AG04449 (cell line): ENCODE measurements at places on chromosomes 3 and 15.
A peak's percentile ranks its signal among the peaks of the same experiment; 100 is the strongest.

DNA sequence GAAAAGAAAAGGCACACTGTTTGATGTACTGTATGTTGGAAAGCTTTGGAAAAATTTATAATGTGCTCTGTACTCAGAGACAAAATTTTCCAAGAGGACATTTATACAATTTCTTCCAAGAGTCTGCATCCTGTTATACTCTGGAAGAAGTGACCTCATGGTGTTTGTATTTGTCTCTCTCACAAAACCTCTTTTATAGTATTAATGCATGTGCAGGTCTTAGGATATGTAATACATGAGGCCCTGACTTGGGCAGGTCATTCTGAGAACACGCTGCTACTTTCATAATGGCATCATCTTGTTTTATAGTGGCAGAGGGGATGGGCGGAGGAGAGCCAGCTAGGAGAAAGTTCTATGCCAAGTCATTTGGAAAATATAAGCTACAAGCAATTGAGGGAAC lies 72.0 kb upstream of the P3H2 start:
- no peak for DNase-seq

DNA sequence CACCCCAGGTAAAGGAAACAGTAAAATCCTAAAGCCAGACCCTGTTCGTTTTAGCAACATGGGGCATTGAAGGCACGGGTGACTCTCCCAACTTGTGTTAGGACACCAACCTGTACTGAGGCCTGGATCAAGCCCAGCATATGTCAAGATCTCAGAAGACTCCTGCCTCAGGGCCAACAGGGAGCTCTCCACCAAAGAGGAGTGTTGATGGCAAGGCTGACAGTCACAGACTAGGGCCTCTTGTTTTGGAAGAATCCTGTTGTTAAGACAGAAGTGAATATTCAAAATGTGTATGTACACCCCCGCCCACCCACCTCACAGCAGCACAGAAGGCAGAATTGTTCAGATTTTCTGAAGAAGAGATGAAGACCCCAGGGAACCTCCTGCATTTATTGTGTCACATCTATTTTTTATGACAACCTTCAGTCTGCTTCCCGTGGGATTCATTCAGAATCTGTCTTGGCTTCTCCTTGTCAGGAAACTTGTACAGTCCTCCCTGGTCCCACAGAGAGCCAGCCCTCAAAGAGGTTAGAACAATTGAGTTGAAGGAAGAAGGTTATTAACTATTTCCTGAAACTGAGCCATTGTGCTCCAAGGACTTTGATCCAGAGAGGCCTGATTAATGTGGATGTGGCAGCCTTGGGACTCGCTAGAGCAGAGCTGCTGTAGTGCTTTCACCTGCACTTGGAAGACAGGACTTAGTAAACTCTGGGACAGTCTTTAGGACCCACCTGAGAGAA lies 61.7 kb upstream of the PLXNA1 start:
- DNase-seq = no peak

- DNase-seq = no peak
Measured at GRCh38 chr15:88022716-88023115, 233.8 kb downstream of the NTRK3 start.

DNA sequence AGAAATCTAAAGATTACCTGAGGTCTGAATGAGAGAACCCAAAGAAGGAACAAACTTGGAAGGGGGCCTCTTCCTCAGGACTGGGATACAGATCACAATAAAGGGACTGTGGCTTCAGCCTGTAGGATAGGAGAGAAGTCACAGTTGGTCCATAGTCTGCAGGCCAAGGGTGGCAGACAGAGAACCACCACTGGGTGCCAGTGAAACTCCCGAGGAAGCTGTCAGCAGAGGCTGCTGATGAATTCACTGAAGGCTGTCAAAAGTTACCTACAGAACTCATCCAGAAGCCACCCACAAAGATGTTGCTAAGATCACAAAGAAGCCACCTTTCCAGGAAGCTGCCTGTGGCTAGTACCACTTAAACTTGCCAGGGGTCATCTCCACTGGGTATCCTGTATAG lies 78.5 kb downstream of the TMCO5A start:
- no peak for DNase-seq

GRCh38 chr15:98651581-98652220 lies 3.4 kb downstream of the IGF1R start:
- DNase-seq = no peak

DNA sequence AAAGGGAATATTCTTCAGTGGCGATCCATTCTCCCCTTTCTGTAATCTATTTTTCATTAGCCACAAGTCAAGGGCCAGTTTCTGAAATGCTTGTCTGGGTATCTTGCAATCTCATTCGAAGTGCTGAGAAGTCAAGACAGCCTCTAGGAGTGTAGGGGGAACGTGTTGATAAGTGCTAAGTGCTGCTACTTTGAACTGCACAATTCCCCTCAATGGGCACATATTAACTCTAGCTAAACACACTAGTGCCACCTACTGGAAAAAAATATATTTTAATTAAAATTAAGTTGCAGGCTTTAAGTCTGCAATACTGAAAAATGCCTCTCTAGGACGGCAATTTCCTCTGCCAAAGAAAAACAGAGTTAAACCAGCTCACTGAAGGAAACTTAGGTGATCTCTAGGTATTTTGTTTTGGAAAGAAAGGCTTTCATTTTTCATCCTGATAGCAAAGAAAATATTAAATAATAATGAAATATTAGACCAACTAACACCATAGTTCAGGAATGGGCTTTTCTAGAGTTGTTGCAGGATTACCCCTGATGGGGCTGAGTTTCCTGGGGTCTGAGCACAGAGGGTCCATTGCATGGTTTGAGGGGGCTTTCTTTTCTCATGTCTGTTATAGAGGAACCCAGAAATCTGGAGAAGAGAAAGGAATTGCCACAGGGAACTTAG lies 181.9 kb upstream of the KBTBD8 start:
- DNase-seq = peak; percentile 36

- DNase-seq = no peak
Measured at GRCh38 chr15:85500729-85501128, 120.3 kb downstream of the AKAP13 start.

DNA sequence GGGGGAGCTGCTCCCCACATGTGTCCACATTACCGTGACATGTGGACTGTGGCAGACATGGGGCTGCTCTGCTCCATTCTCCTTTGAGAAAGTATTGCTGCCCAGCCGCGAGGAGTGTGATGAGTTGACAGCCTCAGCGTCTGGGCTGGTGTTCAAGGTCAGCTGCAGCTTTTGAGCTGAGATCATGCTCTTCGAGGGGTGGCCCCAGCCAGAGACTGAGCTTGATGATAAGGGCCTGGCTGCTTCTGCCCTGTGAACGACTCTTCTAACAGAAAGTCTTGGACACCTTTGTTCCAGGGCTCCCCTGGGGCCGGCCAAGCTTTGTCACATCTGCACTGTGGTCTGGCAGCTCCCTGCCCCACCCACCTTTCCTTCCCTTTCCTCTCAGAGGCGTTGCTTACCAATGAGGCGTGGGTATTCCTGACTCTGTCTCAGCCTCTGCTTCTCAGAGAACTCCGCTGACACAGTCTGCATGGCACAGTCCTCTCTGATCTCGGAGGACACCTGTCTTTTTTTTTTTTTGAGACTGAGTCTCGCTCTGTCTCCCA lies 86.6 kb downstream of the CHRD start:
- no peak for DNase-seq

DNA sequence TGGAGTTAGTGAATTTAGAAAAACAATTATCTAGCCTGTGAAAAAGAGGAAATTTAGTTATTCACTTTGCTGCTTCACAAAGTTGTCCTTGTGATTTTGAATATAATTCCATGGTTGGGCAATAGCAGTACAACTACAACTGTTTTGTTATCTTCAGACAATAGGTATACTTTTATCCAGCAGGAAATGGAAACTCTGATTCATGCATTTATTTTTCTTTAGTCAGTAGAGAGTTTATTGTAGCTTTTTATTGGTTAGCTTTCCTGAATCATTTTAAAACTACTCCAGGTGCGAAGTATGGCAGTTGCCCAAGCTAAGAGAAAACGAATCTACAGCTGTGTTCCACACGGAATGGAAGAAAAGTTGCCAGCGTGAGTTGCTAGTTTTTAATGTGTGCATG lies 80.3 kb downstream of the TM4SF4 start:
- DNase-seq = no peak

DNA sequence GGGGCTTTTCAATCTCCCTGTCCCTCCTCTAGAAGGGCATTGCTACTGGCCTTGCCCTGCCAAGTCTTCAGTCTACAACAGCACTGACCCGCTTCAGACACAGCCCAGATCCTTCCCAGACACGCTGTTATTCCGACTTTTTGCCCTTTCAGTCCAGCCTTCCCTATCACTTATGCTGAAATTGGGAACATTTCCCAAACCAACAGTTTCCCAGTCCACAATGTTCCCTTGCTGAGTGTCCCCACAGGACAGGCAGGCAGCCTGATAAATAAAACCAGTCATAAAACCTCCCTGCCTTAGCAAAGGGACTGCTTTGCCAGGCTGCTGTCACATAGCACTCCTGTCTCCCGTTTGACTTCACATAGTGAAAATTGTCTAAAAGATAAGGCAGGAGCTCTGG lies 43.5 kb downstream of the GOLGA6L2 start:
- no peak for DNase-seq

DNA sequence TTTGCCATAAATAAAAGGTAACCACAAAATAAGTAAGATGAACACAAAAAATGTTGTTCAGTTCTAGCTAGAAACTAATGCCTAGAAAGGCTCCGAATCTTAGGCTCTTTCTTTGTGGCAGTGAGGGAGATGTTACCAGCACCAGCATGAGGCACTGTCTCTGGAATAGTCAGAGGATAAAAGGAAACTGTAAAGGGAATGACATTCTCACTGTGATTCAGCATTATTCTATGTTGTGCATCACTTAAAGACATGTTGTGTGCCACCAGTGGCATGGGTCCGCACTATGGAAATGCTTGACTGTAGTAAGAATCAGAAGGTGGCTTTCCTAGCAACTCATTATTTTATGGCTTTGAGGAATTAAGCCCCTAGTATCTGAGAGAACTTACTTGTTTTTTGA lies 70.8 kb downstream of the SEC22A start:
- DNase-seq = no peak

GRCh38 chr3:196708467-196708866 lies 3.6 kb downstream of the CEP19 start:
- no peak for DNase-seq

GRCh38 chr15:75167588-75168350 lies 33.9 kb upstream of the C15orf39 start:
- DNase-seq = no peak

- no peak for DNase-seq
Measured at GRCh38 chr15:81575436-81576123, 201.6 kb upstream of the TMC3 start.

- DNase-seq = no peak
Measured at GRCh38 chr15:76011627-76012551, at the start of gene NRG4. Gene NRG4 (minus strand): TSS chr15:76012424. CDS start chr15:76011230, 1,194 bp downstream.

DNA sequence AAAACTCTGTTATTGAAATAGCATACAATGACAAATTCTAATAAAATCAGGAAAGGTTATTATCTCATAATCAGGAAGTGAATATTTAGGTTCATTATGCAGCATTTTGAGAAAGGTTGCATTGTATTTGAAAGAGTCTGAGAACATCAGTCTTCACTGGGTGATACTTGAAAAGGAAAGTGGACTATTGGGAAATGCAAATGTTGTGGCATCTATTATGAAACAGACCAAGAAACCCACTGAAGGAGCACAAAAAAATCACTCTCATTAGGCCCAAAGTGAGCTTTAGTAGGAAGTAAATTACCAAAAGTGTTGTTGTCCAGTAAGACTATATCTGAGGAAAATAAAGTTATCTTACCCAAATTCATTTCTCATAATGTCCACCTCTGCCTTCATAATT lies 90.8 kb downstream of the ZPLD1 start:
- DNase-seq = no peak

- DNase-seq = no peak
Measured at GRCh38 chr3:48415251-48415953, 14.5 kb downstream of the PLXNB1 start.

- no peak for DNase-seq
Measured at GRCh38 chr3:184335291-184335660, 2.1 kb upstream of the FAM131A start.

- no peak for DNase-seq
Measured at GRCh38 chr15:40906991-40907802, 12.9 kb downstream of the VPS18 start.

DNA sequence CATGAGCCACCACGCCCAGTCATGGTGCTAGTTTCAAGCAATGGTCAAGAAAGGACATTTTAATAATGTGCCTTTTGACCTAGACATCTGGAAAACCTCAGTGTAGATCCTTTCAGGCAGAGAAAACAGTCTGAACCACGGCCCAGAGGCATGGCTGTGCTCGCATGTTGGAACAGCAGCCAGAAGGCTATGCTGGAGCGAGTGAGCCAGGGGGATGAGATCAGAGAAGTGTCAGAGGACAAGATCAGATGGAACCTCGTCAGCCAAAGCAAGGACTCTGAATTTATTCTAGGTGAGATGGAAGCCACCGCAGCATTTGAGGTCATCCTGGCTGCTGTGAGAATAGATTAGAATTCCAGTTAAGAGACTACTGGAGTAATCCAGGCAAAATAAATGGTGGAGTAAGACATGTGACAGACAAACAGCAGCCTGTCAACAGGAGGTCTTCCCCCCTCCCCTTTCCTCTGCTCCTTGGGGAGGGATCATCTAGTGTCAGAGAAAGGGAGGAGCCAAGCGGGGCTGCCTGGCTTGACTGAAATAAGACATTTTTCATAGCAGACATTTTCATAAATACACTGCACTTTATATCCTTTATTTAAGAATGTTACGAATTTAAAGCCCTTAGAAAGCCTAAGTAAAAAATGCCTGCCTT lies 40.4 kb upstream of the ACKR4 start:
- DNase-seq = no peak

GRCh38 chr15:32646291-32646690 lies 4.8 kb downstream of the SCG5 start:
- DNase-seq = no peak

DNA sequence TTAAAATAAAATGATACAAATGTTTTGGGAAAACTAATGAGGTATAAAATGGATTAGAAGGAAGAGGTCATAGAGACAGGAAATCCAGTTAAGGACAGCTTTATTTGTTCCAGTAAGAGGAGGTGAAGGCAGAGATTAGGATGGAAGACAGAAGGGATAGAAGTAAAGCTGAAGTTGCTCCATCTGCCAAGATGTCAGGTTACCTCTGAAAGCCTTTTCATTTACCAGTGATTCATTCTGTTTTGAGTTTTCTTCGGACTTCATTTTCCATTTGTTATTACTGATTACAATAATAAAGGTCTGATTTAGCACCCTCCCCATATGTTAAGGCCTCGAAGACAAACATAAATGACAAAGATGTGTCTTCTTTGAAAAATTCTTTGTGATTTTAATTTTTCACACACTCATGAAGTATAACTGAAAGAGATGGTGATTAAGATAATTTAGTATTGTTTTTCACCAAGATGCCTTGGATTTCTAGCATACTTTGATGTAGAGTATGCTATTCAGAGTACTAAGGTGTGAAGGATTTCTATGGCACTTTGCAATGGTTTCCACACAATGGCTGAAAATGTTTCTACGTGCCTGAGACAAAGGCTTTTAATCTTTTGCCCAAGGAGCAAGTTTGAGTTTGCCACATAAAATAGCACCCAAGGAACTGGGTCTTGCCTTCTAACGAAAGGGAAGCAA lies 75.4 kb upstream of the PLAAT1 start:
- DNase-seq = no peak
